ENCODE measurements at places on chromosomes 7 and 10.

- DNase-seq = no peak
Measured at GRCh38 chr10:31602541-31603234, 283.7 kb downstream of the ZEB1 start.

GRCh38 chr7:135774284-135774683, 25.7 kb upstream of the FAM180A start:
- no peak for DNase-seq

GRCh38 chr10:125008689-125009638, 67.0 kb downstream of the ZRANB1 start:
- no peak for DNase-seq

- no peak for DNase-seq
Measured at GRCh38 chr10:78292982-78293865, 259.6 kb downstream of the RPS24 start.

DNA sequence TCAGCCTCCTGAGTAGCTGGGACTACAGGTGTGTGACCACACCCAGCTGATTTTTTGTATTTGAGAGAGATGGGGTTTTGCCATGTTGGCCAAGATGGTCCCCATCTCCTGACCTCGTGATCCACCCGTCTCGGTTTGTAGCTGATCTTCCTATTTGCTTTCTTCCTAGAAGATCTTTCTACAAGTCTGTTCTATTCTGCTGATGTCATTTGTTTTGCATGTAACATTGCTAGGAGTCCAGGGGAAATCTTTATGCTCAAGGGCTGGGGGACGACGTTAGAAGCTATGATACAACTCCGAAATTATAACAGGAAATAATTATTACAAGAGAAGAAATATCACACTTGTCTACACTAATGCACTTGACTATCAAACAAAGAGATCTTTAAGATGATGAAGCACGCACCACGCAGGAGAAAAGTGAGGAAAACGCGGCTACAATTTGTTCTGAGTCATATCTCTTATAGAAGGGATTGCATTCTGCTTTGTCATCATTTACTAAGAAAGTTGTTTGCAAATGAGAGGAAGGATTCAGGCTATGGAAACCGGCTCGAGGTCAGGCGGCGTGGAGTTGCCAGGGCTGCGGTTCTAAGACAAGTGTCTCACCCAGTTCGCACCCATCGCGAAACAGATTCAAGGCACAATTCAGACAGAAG, 103.0 kb upstream of the CARD11 start:
- no peak for DNase-seq

GRCh38 chr10:59838085-59838789, 68.1 kb downstream of the CCDC6 start:
- no peak for DNase-seq

DNA sequence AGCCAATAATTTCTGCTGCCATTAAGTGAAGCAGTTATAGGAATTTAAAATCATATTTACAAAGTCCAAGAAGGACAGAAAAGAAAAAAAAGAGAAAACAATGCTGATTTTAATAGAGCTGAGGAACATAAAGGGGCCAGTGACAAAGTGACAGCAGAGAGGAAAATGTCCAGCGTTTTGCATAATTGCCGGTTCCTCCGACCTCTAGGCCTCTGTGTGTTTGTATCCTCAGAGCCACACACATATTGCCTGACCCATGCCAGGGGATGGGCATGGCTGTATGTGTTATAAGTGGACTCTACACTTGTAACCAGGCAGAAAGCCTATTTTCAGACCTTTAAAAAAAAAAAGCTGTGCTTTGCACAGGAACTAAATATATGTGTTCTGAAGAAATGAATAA, 366.8 kb upstream of the C7orf33 start:
- DNase-seq = no peak

DNA sequence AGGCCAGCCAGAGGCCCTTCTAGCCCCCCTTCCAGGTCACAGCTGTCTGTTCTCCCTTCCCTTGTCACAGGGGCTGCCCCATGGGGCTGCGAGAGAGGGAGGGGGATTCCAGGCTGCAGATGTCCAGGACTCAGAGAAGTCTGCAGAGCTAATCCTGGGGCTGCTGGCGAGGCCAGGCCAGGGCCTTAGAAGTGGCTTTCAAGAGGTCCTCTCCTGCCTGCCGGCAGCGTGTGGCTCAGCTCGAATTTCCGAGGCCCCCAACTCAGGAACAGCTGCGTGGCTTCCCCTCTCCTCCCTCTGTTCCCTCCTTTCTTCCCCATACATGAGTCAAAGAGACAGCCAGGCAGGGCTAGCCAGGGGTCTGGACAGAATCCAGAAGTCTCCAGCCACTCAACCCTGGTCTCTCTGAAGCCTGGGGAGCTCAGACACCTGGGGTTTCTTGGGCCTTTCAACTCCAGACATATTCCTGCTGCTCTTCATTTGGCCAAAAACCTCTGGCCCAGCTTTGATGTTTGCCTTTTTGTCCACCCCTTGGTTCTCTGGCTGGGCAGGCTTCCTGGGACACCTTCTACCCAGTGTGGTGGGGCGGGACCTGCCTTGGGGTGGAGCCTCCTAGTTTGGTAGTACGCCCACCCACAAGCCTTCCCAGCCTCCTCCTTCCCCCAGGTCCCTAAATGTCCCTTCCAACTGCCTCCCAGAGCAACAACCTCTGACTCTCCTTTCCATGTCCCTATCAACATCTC, 21.8 kb upstream of the EIF5AL1 start:
- no peak for DNase-seq

GRCh38 chr7:8220376-8221100, 41.4 kb downstream of the ICA1 start:
- DNase-seq = no peak

DNA sequence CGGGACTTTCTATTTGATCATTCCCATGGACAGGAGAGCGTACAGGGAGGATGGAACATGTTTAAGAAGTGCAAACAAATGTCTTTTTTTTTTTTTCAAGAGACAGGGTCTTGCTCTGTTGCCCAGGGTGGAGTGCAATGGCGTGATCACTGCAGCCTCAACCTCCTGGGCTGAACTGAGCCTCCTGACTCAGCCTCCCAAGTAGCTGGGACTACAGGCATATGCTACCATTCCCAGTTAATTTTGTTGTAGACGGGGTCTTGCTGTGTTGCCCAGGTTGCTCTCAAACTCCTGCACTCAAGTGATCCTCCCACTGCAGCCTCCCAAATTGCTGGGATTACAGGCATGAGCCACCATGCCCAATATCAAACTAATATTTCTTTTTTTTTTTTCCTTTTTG, 40.5 kb downstream of the SPDYE5 start:
- no peak for DNase-seq

DNA sequence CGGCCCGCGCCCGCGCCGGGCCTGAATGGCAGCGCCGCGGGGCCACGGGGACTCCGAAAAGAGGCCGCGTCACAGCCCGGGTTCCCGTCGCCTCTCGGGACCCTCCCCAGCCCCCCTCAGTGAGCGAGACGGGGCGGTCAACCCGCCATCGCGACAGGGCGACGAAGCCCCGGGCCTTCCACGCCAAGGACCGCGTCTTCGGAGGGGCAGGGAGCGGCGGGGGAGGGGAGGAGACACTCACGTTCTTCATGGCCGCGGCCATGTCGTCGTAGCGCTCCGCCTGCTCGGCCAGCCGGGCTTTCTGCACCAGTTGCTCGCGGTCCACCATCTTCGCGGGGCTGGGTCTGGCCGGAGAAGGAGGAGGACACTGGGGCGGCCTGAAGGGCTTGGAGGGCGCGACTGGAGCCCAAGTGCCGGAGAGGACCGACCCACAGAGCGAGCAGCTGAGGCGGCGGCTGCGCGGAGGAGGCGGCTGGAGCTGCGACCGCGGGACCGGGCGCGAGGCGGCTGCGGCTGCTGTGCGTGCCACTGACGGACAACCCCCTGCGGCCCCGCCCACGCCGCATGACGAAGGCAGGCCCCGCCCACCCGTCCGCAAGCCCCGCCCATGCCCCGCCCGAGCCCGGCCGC, at the start of gene YWHAG:
YWHAG (minus strand) TSS at position 511 of the 630 bp plus-strand sequence; CDS start at position 328, 183 bp downstream.
- DNase-seq = peak; percentile 89

DNA sequence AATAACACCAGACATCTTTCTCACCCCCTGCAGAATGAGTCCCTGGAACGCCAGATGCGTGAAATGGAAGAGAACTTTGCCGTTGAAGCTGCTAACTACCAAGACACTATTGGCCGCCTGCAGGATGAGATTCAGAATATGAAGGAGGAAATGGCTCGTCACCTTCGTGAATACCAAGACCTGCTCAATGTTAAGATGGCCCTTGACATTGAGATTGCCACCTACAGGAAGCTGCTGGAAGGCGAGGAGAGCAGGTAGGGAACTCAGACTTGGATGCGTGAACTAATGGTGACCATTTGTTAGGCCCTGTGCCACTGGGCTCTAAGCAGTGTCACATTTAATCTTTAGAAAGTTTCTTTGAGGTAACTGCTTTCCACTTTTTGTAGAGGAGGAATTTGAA, 7.1 kb downstream of the VIM start:
- no peak for DNase-seq

DNA sequence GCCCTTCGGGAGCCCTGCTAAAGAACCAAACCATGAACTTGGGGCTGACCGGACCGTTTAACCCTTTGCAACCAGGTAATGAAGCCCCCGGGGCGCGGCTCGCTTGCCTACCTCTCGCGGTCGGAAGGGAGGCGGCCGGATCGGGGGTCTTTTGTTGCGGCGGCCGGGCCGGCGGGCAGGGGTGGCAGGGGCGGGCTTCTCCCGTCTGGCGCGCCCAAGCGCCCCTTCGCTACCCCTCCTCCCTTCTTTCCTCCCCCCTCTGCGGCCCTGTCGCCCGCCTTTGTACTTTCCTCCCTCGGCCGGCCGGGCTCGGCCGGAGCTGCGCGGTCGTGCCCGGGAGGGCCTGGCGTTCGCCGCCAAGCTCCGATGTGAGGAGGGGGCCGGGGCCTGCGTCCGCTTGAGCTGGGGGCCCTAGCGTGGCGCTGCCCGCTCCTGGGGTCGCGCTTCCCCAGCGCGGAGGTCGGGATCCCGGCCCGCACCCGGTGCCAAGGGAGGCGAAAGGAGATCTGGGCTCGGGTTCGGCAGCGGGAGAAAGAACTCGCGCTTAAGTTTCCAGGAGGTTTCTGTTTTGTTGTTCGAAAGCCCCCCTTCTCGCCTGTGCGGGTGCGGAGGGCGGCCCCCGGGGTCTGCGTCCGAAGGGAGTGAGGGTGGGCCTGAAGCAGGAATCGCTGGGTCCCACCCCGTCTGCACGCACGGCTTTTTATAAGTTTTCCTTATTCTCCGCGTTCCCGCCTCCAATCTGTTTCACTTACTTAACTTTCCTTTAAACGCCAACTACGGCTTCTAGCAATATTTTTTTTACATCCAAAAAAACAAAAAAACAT, 436.8 kb upstream of the GALNT17 start:
- DNase-seq = no peak

DNA sequence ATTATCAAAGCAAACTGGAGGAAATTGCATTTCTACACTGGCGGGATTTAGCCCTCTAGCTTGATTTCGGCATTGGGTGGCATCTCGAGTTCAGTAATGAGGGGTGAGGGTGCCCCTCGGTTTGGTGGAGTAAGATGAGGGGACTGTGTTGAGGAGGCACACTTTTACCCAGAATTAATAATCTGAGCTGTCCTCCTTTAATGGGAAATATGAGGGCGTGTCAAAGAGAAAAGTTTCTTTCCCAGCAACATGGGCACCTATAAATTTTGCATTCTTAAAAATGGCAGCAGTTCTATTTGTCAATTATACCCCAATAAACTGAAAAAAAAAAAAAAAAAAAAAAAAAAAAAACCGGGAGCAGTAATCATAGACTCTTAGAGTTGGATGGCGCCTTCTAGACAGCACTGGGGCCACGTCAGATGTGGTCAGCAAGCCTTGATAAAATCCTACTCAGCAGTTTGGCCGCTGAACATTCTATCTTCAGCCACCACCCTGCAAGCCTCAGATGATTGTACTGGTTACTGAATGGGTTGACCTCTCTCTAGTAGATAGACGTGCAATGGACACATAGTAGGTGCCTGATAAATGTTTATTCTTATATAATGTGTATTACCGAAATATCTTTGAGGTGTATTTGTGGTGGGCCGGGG, 931 bp downstream of the PAPSS2 start:
- no peak for DNase-seq

GRCh38 chr7:157670490-157671357, 333.9 kb downstream of the DNAJB6 start:
- no peak for DNase-seq

GRCh38 chr7:141281311-141281710, 207.4 kb downstream of the TMEM178B start:
- no peak for DNase-seq

GRCh38 chr10:120318862-120319261, 138.2 kb upstream of the PLPP4 start:
- DNase-seq = no peak

DNA sequence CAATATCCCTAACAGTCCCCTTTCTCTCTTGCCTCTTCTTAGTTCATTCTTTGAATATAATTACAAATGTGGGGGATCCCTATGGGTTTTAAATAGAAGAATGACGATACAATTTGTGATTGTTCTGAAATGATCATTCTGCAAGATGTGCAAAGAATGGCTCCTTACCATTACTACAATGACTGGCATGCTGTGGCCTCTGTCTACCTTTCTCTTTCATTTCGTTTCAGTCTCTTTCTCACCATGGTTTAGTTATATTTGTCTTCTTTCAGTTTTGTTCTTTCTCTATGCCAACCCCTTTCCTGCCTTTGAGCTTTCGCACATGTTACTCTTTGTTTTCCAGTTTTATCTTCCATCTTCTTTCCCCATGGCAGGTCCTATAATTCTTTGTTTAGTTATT, 176.5 kb downstream of the SUGCT start:
- no peak for DNase-seq

DNA sequence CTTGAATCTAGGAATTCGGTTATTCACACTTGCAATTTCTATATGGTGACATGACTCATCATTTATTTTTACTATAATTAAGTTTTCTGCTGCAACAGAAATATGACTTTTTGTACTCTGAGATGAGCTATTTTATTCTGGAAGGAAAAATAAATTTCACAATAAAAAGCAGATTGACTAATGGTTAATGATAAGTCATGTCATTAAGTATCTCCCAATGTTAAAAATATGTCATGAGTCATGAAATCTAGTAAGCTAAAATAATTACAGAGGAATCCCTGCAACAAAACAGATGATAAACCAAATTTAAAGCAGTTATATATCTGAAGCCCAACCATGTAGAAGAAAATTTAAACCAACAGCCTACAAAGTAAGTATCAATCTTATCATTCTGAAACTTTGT, 149.2 kb downstream of the CACNA2D1 start:
- DNase-seq = no peak

GRCh38 chr7:66557214-66558200, 71.2 kb upstream of the KCTD7 start:
- DNase-seq = peak; percentile 81

GRCh38 chr7:66683770-66684123, 55.1 kb downstream of the KCTD7 start:
- no peak for DNase-seq

GRCh38 chr10:109956454-109957091, 33.3 kb upstream of the XPNPEP1 start:
- DNase-seq = peak; percentile 38

DNA sequence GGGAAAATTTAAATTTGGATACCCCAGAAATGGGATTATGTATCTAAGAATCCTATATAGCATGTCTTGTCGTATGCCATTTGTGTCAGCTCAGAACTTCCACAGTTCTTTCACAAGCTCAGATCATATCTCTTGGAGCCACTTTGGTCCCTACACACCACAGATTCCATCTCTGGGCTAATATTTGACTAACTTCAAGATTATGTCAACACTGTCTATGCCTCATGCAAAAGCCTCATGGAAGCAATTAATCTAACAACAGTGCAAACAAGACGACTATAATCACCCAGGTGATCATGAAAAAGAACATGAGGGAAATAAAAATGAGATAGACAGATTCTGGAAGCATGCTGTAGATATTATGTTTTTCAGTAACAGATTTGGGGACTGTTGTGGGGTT, 189.1 kb downstream of the LRRTM3 start:
- DNase-seq = no peak

- DNase-seq = no peak
Measured at GRCh38 chr7:80767654-80768053, 129.2 kb downstream of the CD36 start.

GRCh38 chr7:92498557-92498956, 20.8 kb upstream of the ERVW-1 start:
- DNase-seq = no peak
